NCI-H1930 (cell line): ENCODE measurements at places on chromosomes 4 and X.

DNA sequence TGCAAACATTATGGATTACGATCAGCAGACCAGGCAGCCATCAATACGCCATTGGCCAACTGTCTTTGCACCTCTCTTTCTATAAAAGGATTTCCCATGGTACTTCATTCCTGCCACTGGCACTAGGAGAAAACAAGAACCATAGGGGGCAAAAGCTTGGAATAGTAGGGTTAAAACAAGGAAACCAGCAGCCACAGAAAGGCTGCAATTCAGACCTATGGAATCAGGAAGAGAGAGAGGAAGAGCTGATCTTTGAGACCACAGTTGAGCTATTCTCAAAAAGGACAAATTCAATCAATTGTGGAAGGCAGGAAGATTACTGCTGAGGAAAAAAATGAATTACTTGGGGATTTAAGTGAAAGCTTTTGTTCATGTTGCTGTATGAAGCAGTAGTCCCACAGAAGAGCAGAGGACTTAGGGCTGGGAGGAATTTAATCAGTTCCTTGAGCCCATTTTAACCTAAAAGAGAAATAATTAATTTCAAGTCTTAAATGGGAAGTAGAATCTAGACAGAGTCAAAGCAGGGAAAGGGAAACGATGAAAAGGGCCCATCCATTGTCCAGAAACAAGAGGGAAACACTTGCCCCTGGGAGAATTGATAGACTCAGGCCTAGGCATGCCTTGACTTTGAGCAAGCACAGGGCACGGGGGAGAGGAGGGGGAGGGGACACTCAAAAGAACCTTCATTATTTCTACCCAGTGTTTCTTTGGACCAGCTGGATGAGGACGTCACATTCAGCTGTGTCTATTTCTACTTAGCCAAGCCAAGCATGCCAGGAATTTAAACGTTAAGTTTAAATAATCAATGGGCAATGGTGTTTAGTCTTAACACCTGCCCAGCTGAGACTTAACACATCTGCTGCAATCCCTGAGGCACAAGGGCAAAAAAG lies 50.7 kb downstream of the SCD5 start:
- DNase-seq: no peak

DNA sequence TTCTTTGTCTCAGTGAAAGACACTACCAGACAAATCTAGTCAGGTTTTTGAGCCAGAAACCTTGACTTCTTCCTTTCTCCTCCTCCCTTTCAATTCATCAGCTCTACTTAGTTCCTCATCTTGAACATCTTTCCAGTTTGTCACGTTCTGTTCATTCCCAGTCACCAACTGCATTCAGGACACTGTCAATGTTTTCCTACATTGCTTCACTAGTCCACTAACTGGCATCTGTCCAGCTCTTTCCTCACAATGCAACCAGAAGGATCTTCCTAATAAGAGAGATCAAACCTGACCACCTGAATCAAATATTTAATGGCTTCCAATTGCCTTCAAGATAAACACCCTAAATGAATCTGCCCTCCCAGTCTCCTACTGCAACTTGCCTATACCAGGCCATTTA lies 52.5 kb downstream of the SYNPO2 start:
- no peak for DNase-seq

- DNase-seq: no peak
Observed at GRCh38 chrX:362937-363620, 23.6 kb downstream of the PPP2R3B start.

DNA sequence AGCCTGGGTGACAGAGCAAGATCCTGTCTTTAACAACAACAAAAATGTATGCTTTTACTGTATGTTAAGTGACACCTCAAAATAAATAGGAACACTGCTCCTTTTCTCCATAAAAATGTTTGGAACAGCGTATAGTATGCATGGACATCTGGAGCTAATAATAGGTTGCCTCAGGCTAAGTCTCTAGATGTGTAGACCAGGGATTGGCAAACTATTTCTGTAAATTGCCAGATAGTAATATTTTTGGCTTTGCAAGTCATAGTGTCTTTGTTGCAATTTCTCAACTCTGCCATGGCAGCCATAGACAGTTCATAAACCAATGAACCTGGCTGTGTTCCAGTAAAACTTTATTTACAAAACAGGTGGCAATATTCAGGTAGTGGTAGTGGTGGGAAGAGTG lies 76.6 kb upstream of the CBLL2 start:
- DNase-seq: no peak

DNA sequence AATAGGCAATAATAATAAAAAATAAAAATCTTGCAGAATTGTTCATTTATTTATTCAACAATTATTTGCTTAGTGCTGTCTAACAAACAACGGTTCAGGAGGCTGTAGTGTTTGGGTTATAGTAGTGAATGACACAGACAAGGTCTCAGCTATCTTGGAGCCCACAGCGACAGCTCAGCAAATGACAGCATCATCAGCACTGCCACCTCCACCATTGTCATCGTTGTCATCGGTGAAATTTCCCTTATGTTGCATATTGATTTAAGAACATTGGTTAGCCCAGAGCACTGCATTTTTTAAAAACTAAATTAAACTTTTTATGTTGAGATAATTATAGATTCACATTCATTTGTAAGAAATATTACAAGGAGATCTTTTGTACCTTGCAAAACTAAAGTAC lies 79.9 kb downstream of the TRAPPC11 start:
- DNase-seq: no peak

- no peak for DNase-seq
Observed at GRCh38 chr4:74547042-74547441, 102.1 kb downstream of the AREG start.

DNA sequence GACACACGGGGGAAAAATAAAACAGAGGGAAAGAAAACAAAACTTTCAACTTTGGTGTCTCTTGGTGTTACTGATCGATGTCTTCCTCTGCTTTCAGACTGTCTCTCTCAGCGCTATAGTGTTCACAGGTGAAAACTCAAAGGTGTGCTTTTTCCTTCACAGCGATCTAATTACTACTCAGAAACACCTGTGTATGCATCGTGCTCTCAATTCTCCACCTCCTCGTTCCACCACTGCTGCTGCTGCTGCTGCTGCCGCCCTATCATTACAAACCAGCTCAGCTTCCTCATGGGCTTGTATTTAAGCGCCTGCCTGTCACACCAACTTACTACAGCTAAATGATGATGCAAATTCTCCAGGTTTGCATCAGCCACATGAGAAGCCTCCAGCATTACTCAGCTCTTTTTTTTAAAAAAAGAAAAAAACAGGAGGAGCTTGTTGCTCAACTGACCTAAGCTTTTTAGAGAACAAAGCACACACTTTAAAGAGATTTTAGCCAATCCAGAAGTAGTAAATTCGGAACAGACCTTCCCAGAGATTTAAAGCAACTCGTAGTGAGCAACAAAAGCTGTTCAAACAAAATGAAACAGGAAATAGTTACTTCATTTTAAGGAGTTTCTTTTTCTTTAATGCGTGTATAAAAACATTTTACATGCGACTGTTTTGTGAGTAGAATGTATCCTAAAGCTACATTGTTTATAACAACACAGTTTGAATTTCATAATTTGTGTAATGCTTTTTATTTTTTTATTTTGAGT lies at the start of gene SLC7A11:
SLC7A11 (minus strand) TSS at position 274 of the 758 bp plus-strand sequence. CDS start 280 bp downstream, outside the sequence.
- peak; percentile 77 for DNase-seq

- DNase-seq: no peak
Observed at GRCh38 chrX:129791336-129791735, 11.6 kb downstream of the SASH3 start.

- no peak for DNase-seq
Observed at GRCh38 chrX:154091678-154092077, 5.8 kb downstream of the MECP2 start.

DNA sequence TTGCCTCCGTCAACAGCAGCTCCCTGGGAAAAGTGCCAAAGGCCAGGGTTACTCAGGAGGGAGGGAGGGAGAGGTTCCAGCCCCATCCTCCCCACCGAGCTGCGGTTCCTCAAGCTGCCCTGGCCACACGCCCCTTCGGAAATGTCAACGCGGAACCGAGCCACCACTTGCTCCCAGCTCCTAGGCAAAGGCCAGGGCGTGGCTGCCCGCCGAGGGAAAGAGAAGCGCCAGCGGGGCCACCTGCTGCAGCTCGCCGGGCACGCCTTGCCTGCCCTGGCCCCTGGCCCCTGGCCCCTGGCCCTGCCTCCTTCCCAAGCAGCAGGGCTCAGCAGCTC lies 15.3 kb downstream of the SLC6A8 start:
- DNase-seq: no peak

GRCh38 chr4:41181037-41181436 lies 33.3 kb downstream of the APBB2 start:
- DNase-seq: no peak

DNA sequence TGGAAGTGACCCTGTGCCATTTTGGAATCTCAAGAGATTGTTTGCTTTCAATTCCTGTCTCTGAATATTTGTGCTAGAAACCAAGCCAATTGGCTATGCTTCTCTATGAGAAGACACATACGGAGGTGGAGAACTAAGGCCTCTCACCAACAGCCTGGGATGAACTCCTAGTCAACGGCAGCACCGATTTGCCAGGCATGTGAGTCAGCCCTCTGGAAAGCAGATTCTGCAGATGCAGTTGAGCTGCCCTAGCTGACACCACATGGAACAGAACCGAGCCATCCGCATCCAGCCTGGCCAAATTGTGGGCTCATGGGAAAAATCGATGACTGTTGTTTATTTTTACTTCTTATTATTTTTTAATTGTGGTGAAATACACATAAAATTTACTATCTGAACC lies 58.2 kb upstream of the WDFY3 start:
- no peak for DNase-seq

DNA sequence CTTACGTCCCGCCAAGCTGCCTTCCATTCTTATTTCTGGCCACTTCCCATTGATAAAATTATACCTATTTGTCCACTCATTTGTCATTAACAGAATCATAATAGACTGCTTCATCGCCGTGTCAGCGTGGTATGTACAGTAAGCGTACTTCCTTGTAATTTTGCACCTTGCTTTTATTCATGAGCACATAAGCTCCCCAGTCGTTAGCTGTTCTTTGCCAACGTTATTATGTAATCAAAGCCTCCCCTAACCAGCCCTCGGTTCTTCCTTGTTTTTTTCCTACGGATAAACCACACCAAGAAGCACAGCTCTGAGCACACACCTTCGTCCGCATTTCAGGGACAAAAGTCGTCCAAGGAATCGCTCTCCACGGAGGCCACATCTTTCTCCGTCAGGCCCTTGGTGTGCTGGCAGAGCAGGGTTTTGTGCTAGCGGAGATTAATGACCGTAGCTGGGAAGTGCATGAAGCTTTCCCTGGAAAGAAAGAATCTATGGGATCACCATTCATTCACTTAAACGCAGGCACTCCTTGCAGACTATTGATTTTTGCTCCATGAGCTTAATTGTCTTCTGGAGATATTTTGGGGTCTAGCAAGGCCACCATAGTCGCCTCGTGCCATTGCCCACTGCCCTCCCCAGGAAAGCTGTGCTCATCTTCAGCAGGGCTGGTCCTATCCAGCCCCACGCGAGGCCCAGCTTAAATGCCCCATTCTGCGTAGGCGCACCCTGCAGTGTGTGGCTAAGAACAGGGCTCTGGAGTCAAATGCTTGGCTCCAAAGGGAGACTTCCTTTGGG lies 200.9 kb upstream of the PSAPL1 start:
- DNase-seq: no peak

GRCh38 chrX:79107891-79108718 lies 36.4 kb upstream of the GPR174 start:
- DNase-seq: no peak

GRCh38 chrX:99782516-99783040 lies 627.5 kb downstream of the PCDH19 start:
- DNase-seq: no peak

DNA sequence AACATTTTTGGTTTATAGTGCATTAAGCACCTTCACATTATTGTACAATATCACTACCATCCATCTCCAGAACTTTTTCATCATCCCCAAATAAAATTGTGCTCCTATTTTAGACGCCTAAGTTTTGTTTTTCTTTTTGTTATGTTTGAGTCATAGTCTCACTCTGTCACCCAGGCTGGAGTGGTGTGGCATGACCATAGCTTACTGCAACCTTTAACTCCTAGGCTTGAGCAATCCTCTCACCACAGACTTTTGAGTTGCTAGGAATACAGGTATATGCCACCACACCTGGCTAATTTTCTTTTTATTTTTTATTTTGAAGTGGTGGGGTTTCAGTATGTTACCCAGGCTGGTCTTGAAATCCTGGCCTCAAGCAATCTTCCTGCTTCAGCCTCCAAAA lies 33.9 kb downstream of the PRSS12 start:
- DNase-seq: no peak

DNA sequence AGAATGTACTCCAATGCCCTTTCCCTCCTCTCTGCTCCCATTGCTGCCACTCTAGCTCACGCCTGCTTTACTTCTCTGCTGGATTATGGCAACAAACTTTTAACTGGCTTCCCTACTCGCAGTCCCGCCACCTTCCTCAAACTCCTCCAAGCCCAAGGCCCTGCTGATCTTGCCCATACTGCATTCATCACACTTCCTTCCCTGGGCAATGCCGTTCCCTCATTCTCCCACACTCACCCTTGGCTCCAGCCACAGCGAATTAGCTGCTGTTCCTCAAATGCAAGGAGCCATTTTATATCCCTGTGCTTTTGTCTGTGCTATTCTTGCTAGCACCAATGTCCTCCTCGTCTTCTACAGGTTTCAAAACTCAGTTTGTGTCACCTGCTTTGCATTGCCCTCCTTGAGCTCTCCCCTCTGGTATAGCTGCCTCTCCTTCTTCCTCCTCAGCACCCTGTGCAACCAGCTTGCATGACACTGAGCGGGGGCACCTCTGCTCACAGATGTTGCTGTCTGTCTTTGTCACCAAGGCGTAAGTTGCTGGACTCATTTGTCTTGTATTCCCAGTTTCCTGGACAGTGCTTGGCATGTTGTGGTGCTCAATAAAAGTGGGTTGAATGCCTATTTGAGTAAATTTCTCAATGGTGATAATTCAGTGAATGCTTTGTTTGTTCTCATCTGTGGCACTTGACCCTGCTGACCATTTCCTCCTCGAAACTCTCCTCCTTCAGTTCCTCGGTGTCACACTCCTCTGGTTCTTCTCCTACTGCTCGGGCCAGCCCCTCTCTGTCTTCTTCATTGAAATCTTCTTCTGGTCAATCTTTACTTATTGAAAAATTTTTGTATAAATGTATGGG lies 22.4 kb upstream of the MGST2 start:
- DNase-seq: no peak

GRCh38 chr4:14767142-14767541 lies 235.1 kb upstream of the CPEB2 start:
- no peak for DNase-seq

DNA sequence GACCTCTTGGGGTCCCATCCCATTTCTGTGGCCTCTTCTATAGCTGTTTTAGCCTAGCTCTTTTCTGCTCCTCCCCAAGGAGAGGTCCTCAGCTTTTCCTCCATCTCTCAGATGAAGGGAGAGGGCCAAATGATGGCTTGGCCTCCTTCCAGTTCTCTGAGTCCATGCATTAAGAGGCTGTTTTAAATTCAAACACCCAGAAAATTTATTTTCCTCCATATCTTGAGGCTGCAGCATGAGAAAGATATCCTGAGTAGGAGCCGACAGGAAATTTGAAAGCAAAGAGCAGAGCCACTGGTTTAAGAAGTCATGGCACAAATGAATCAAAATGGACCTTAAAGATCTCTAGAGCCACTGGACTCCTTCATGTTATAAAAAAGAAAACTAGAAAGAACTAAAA lies 558.8 kb downstream of the MID1IP1 start:
- no peak for DNase-seq

- DNase-seq: no peak
Observed at GRCh38 chrX:13522811-13523210, 46.6 kb upstream of the EGFL6 start.
